ENCODE measurements at places on chromosomes 7 and 10. TPM values are rescaled to one million over a fixed set of nuclear protein-coding genes. Genes with fewer than 3 reads are reported as not detected.

TMEM184A gene
- total RNA-seq: 0.10 TPM

SMO gene
- total RNA-seq: 0.29 TPM

ZNF117 gene
- total RNA-seq: 3.7 TPM

CARD11 gene
- not detected for total RNA-seq

All from RPMI7951 (cell line).